ENCODE measurements at places on chromosomes 11 and 22. TPM values are rescaled to one million over a fixed set of nuclear protein-coding genes. Genes with fewer than 3 reads are reported as not detected.

KRTAP5-4 gene
- not detected for total RNA-seq

OR2D2 gene
- total RNA-seq: not detected

SGSM1 gene
- total RNA-seq: 1.1 TPM

BIRC3 gene
- 0.09 TPM for total RNA-seq

KRTAP5-1 gene
- total RNA-seq: not detected

DNAJB13 gene
- total RNA-seq: not detected

MUC5AC gene
- total RNA-seq: not detected

CELSR1 gene
- total RNA-seq: 18.0 TPM

UPK3A gene
- total RNA-seq: 0.50 TPM

SLC22A12 gene
- not detected for total RNA-seq

CHORDC1 gene
- total RNA-seq: 75.0 TPM

GAL gene
- total RNA-seq: 1.7 TPM

BTG4 gene
- total RNA-seq: not detected

CNTN5 gene
- 0.19 TPM for total RNA-seq

APOA4 gene
- total RNA-seq: 0.12 TPM

APOBEC3G gene
- total RNA-seq: 0.30 TPM

RTN4RL2 gene
- 0.13 TPM for total RNA-seq

MYEOV gene
- not detected for total RNA-seq

MFNG gene
- 10.6 TPM for total RNA-seq

HTATIP2 gene
- 25.3 TPM for total RNA-seq

KCNC1 gene
- total RNA-seq: 0.59 TPM

ART1 gene
- total RNA-seq: not detected

SLC25A17 gene
- total RNA-seq: 31.7 TPM

SMIM35 gene
- total RNA-seq: not detected

KCNJ11 gene
- 5.0 TPM for total RNA-seq

SAAL1 gene
- 73.4 TPM for total RNA-seq

SOX6 gene
- 8.3 TPM for total RNA-seq

GLB1L3 gene
- total RNA-seq: 0.09 TPM

CBLIF gene
- total RNA-seq: not detected

ZFTA gene
- 42.6 TPM for total RNA-seq

IGLL1 gene
- not detected for total RNA-seq

LDHAL6A gene
- total RNA-seq: not detected

VPREB1 gene
- total RNA-seq: not detected

SEPTIN3 gene
- 20.5 TPM for total RNA-seq

OR8D4 gene
- total RNA-seq: not detected

SVIP gene
- 10.1 TPM for total RNA-seq

PHETA2 gene
- total RNA-seq: 2.3 TPM

ADM gene
- total RNA-seq: 3.8 TPM

DNAJC24 gene
- total RNA-seq: 80.9 TPM

CECR2 gene
- total RNA-seq: 67.8 TPM

MN1 gene
- 27.2 TPM for total RNA-seq

ATXN10 gene
- total RNA-seq: 168 TPM

CCDC86 gene
- total RNA-seq: 9.5 TPM

SCN3B gene
- not detected for total RNA-seq

PGA5 gene
- not detected for total RNA-seq

SCN4B gene
- 7.1 TPM for total RNA-seq

YPEL4 gene
- not detected for total RNA-seq

JHY gene
- total RNA-seq: 0.69 TPM

SLC22A9 gene
- total RNA-seq: not detected

GRIK4 gene
- total RNA-seq: 0.68 TPM

OR2AT4 gene
- 0.22 TPM for total RNA-seq
